ENCODE measurements at places on chromosomes 3 and 15.

DNA sequence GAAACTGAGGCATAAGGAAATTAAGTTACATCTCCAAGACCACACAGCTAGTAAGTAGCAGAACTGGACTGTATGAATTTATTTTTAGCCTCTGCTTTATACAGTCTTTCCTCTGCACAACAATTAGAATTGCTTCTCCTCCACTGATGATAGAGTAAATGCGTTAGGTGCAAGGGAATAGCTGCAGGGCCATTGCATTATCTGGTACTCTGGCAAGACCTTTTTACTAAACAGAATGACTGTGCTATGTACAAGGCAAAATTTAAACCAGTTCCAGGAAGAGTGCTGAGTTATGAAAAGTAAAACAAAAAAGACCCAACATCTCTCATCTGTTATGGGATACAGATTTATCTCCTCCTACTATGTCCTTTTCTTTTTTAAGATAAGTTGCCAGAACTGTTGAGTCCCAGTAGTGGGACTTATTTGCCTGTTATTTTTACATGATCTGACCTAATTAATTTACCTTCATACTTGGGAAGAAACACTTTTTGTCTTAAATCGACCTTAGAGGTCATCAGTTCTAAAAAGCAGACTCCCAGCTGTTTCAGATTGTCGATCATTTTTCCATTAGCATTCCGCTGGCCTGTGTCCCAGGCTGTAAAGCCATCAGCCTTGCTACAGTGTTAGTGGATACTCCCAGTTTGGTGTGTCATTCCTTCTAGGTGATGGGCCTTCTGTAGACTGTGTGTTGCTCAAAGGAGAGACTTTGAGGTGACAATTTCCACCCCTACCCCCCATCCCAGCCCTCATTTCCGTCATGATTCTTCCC is 147.5 kb upstream of the NUDT16 start:
- DNase-seq, result no peak

DNA sequence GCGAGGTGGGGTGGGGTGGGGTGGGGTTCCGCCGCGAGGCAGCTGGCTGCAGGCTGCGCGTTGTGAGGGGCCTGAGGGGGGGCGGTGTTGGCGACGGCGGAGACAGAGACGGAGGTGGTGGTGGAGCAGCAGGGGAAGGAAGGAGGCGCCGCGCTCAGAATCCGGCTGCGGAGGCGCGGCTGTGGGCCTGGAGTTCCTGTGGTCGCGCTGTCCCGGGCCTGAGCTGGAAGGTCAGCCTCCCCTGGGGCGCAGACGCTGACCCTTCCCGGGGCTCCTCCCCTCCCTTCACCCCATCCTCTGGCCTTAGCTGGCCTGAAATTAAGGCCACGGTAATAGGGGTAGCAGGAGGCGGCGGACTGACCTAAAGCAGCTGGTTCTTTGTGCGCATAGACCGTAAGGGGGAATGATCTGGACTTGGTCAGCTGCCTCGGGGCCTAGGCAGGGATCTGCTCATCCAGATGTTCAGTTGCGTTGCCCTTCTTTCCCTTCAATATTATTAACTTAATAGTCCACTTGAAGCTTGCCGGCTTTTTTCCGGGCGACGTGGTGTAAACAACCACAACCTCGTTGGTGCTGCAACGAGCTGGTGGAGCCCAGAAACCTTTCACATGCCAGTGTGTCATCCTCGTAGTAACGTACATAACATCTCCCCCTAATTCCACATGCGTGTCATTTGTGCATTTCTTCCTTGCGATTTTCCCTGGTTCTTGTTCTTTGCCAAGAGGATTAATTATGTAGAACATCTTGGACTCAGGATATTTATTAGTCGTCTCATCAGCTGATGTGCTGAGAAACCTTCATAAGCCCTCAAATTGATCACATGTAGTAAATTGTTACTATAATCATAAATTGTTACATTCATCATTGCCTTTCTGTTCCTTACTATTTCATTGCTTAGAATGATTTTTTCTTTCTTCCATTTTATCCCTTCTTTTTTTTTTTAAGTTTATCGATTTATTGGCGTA is 626 bp downstream of the SEC62 start:
- DNase-seq, result peak; percentile 87

GRCh38 chr3:73621388-73621787 is 3.4 kb downstream of the PDZRN3 start:
- DNase-seq, result no peak

DNA sequence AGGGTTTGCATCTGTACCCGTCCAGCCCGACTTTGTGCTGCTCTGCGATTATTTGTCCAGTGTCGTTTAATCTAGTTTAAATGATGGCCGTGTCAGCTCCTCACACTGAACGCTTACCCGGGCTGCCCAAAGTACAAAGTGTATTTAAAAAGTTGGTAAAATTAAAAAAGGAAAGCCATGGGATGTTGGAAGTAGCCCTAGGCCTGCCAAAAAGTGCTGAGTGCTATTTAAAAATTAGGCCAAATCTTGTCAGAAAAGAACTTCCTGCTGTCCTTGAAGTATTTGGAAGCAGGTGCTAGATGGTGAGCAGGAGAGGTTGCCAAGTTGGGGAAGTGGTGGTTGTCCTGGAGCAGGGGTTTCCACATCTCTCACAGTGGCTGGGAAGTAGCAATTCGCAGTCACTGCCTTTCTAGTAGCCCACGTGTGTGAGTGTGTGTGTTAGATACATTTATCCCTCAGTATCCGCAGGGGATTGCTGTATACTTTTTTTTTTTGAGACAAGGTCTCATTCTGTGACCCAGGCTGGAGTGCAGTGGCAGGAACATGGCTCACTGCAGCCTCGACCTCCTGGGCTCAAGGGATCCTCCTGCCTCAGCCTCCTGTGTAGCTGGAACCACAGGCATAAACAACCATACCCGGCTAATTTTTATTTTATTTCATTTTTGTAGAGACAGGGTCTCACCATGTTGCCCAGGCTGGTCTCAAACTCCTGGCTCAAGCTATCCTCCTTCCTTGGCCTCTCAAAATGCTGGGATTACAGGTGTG is 664 bp downstream of the PPCDC start:
- DNase-seq, result peak; percentile 53

DNA sequence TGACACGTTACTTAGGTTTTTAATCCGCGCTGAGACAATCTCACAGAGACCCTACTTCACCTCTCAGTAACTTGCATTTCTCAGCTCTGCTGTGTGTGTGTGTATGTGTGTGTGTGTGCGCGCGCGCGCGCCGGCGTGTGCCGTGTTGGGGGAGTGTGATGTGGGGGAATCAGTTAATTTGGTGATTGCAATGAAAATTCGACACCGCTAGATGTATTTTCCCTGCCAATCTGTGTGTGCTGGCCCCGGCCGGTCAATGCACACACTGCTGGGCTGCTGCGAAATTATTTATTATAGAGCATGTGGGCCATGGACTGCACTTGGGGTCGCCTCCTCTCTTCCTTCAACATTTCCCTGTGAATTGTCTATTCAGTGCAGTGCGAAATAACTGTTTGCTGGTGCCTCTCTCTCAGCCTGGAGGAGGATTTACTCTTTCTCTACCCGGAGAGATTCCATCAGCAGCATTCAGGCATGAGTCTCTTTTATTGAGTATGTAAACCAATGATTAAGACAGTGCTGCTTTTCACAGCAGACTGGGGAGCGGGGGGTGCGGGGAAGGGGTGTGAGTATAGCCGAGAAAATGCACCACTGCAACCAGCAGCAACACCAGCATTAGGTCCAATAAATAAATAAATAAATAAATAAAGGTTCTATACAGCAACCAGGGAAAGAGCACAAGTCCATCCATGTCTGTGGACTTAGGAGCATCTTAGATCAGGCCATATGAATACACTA is 2.9 kb downstream of the CADM2 start:
- peak; percentile 16 for DNase-seq

GRCh38 chr3:24495326-24495994 is 810 bp upstream of the THRB start:
- DNase-seq, result no peak

GRCh38 chr3:133479895-133480669 is 80.2 kb downstream of the BFSP2 start:
- DNase-seq, result no peak

GRCh38 chr3:112615989-112616731 is 24.8 kb downstream of the CCDC80 start:
- DNase-seq, result no peak

DNA sequence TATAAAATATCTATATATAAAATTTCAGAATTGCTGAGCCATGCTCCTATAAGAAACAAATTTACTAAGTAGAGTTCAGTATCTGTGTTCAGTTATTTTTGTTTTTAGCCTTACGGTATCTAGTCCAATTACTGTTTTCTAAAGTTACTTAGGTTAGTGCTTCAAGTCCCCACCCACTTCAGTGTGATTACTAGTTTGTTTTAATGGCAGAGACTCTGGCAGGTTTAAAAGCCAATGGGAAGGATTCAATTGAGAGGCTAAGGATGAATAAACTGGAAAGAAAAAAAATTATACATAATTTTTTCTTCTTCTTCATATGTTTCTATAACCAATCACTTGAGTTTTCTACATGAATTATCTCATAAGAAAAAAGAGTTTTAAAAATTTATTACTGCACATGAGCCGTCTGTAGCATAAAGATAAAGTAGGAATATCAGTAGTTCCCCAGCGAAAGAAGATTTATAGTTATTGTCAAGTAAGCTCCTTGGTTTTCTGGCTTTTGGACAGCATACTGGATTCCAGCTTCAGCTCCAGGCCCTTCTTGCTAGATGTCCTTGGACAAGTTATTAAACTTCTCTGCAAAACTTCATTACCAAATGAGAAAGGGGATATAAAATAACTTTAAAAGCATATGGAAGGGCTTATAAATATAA is 46.8 kb downstream of the AAGAB start:
- DNase-seq, result no peak

DNA sequence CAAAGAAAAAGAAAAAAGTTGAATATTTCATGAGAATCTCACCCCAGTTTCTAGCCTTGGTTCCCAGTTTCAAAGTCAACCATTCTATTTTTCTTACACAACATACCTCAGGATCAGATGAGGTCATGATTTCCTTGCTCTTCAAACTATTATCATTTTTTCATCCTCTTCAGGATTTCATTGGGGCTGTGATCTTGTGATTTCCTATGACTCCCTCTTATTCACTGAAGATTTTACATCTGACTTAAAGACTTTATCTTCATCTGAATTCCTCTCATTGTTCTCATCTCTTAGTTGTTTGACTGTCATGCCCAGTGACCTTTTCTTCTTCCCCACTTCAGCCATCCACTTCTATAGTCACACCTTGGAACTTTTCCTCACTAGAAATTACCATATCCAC is 3.1 kb upstream of the C3orf33 start:
- no peak for DNase-seq

DNA sequence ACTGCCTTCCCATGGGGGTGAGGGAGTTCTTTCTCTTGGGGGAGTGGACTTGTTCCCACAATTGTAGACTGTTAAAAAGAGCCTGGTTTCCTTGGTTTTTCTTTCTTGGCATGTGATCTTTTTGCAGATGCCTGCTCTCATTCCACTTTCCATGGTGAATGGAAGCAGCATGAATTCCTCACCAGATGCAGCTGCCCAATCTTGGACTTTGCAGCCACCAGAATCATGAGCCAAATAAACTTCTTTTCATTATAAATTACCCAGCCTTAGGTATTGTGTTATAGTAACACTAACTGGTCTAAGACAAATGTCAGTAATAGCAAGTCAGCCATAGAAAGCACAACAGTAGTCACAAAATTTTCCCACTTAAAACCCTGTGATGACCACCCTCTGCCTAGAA is 260.5 kb upstream of the THBS1 start:
- no peak for DNase-seq

DNA sequence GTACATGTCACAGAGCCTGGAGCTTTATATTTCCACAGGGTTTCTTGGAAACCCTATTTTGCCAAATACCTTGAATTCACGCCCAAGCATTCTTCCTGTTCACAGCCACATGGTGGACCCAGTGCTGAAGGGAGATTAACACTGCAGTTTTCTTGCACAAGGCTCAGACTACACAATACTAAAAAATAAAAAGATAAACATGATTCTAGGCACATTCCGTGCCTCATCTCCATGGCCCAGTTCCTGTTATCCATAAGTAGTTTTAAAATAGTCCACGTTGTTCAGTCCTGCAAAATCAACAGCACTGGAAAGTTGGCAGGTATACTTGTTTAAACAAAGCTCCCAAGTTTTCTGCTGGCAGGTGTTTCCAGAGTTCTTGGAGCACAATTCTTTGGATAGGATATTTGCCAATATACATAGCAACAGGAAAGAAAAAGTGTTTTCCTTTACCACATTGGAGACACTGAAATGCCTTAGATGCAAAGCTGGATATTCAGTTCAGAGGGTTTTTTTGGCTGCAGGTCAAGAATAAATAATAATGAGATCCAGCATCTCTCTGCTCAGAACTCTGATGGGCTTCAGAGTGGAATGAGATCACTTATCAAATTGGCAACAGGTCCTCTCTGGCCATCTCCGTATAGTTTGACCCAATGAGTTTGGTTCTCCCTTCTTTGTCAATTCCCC is 88.1 kb upstream of the TGFBR2 start:
- peak; percentile 87 for DNase-seq

DNA sequence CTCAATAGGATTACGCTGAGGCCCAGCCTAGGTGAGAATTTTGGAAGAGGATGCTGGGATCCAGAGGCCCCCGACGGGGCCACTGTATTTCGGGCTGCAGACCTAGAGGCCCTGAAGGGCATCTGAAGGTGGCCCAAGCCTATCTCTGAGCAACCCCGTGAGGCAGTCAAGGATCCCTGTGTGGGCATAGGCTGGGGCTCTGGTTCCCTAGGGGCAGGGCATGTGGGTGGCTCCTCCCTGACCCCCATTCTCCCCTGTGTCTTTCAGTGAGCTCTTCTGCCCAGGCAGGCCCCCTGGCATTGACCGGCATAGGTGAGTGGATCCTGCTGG is 216.0 kb downstream of the SNRPN start:
- no peak for DNase-seq

- no peak for DNase-seq
Measured at GRCh38 chr3:82093641-82094040, 332.2 kb upstream of the GBE1 start.

- no peak for DNase-seq
Measured at GRCh38 chr3:142694225-142694624, 29.6 kb upstream of the TRPC1 start.
